Ovary (tissue), 10 donors: ENCODE measurements at places on chromosomes 12 and 14. TPM values are rescaled to one million over a fixed set of nuclear protein-coding genes. Genes with fewer than 3 reads are reported as not detected.

- no peaks in the 10 kb centered on the region for H3K27me3 ChIP-seq
- no peaks in the 10 kb centered on the region for H3K36me3 ChIP-seq
- no peak overlapping the region for H3K4me3 ChIP-seq
Observed at GRCh38 chr14:101134851-101135433, 231.4 kb upstream of the RTL1 start.

FSCB gene
- total RNA-seq, result not detected

DNA sequence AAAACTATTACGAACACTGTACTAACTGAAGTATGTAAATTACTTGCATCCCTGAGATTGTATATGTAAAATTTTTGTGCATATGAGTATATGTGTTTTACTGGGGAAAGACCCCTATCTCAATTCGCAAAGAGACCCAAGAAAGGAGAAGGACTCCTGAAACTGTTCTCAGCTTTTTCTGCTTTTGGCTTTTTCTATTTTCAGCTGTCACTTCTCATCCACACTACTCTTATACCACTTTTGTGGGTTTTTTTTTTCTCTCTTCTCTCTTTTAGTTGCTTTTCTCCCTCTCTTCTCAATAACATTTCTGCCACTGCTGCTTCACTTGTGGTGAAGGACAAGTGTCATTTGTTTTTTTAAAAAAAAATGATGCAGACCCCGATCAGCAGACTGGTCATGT lies 39.8 kb downstream of the NIN start:
- no peaks in the 10 kb centered on the region for H3K36me3 ChIP-seq
- H3K27ac ChIP-seq, result no peak overlapping the region
- H3K27me3 ChIP-seq, result no peaks in the 10 kb centered on the region
- no peak for DNase-seq
- H3K4me3 ChIP-seq, result no peak overlapping the region

- no peak overlapping the region for H3K27ac ChIP-seq
- H3K4me1 ChIP-seq, result peaks cover 1% of the 10 kb centered on the region
- no peak for DNase-seq
Observed at GRCh38 chr12:24027352-24027751, 77.9 kb upstream of the SOX5 start.

- no peak overlapping the region for H3K27ac ChIP-seq
- no peak for DNase-seq
- no peak overlapping the region for H3K4me3 ChIP-seq
- H3K27me3 ChIP-seq, result no peaks in the 10 kb centered on the region
Observed at GRCh38 chr14:97641827-97642226, 844.6 kb downstream of the VRK1 start.

PPP1R36 gene
- not detected for total RNA-seq

BIN2 gene
- total RNA-seq, result 1.4 TPM

- no peak for DNase-seq
- H3K4me3 ChIP-seq, result no peak overlapping the region
- H3K27ac ChIP-seq, result no peak overlapping the region
- H3K36me3 ChIP-seq, result no peaks in the 10 kb centered on the region
Observed at GRCh38 chr12:88725592-88726143, 145.4 kb upstream of the KITLG start.

KLRF1 gene
- 0.50 TPM for total RNA-seq

DNA sequence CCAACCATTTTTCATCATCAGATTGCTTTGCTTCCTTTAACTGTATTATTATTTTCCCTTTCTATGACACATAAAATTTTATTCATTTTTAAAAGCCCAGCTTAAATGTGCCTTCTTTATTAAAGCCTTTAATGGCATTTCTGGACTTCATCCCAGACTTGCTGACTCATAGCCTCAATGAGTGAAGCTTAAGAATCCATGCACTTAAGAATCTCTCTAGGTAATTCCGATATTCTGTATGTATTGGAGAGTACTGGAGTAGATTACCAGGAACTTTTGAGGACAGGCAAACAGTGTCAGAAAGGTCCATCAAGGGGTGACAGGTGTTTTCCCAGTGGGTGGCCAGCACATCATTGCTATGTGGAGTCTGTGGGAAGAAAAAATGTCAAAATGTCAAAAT lies 107.9 kb downstream of the PTPRQ start:
- H3K27ac ChIP-seq, result no peak overlapping the region
- H3K4me1 ChIP-seq, result no peaks in the 10 kb centered on the region
- H3K4me3 ChIP-seq, result no peak overlapping the region

CLEC12A gene
- total RNA-seq, result 0.46 TPM

DNA sequence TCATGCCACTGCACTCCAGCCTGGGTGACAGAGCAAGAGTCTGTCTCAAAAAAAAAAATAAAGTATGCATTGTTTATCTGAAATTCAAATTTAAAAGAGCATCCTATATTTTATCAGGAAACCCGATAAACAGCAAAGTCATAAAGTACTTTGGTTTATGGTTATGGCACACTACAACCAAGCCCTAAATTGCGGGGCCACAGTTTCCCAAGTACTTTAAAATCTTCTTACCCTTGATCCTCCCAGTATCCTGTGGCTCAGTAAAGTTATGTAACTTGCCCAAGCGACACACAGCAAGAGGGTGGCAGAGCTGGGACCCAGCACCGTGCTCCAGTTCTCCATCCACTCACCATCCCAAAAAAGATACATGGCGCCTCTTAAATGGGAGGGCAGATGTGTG lies 35.2 kb downstream of the KSR2 start:
- H3K4me3 ChIP-seq, result no peak overlapping the region
- H3K36me3 ChIP-seq, result no peaks in the 10 kb centered on the region
- no peak for DNase-seq

TMEM179 gene
- total RNA-seq, result not detected

C12orf42 gene
- total RNA-seq, result not detected

DNA sequence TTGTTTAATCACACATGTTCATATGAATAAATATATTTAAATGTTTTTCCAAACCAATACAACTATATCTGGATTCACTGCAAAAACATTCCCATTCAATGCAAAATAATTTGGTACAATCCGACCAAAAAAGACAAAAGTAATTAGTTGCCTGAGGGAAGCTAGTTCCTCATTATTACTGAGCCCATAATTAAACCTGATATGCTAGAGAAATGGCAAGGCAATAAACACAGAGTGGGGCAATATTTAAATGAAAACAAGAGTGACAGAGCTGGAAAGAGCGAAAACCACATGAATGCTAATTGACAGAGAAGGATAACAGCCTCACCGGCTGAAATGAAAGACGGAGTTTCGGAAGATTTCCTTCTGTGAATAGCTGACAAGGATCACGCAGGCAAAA lies 82.6 kb downstream of the TMCC3 start:
- H3K36me3 ChIP-seq, result no peaks in the 10 kb centered on the region
- H3K27ac ChIP-seq, result no peak overlapping the region
- DNase-seq, result no peak

GRCh38 chr12:85956081-85956480 lies 82.0 kb downstream of the NTS start:
- H3K4me1 ChIP-seq, result no peaks in the 10 kb centered on the region
- no peak overlapping the region for H3K27ac ChIP-seq
- H3K4me3 ChIP-seq, result no peak overlapping the region
- no peaks in the 10 kb centered on the region for H3K36me3 ChIP-seq

KRT3 gene
- not detected for total RNA-seq

DNA sequence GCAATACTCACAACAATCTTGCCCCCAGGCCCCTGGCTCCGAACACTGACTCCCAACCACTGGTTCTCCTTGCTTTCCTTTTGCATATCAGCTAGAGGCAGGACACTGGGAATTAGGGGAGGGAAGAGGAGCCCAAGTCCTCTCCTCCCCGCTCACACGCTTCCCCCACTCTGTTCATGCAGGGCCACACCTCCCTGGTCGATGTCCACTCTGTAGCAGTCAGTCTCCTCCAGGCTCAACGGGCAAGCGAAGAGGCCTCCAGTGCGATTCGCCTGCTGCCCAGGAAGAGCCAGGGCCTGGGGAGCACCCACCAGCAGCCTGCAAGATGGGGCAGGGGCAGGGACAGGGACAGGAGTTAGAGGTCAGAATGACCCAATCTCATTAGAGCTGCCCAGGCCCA lies 4.8 kb downstream of the ITGA7 start:
- H3K4me1 ChIP-seq, result peaks cover 5% of the 10 kb centered on the region
- H3K27ac ChIP-seq, result no peak overlapping the region
- no peak overlapping the region for H3K4me3 ChIP-seq
- H3K27me3 ChIP-seq, result no peaks in the 10 kb centered on the region

DNA sequence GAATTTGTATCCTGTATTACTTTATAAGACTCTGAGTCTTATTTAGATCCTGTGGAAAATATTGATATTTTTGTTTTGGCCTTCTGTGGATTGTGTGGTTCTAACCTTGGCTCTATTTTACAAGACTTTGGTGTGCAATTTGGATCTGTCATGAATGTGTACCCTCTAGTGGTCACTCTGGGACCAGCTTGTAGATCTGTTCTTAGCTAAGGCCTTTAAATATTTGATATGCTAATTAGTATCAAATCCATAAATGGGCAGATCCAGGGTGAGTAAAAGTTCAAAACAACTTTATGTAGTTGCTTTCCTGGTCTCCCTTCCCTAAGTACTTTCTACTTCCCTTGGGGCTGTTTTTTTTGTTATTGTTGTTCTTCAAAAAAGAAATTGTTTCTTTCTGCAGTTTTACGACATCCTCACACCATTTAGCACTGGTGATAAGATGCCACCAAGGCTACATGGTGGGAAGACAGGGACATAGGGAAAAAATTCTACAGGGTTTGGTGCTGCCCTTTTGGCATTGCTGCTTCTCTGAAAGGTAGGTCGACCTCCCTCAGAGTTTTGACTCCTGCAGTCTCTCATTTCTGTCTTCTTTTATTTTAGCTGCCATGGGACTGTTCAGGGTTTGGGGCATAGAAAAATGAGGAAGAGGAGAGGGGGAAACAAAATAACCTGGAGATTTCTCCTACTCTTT lies 238.5 kb downstream of the GPHN start:
- no peak overlapping the region for H3K27ac ChIP-seq
- H3K27me3 ChIP-seq, result no peaks in the 10 kb centered on the region
- DNase-seq, result no peak
- no peak overlapping the region for H3K4me3 ChIP-seq
- no peaks in the 10 kb centered on the region for H3K4me1 ChIP-seq

DNA sequence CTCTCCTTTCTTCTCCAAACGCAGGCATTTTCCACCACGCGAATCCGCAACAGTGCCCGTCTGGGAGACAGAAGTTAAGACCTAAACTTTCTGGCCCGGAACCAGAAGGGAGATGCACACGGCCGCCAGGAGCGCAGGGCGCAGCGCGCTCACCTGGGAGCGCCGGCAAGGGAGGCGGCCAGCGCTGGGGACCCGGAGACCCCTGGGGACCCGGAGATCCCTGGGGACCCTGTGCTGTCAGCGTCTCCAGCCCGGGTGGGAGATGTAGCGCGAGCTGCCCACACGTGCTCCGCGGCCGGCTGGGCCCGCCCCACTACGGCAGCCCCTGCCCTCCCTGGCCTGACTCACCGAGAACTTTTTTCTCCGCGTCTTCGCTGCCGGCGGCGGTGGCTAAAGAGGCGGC lies 620 bp downstream of the YBX3 start:
- H3K27ac ChIP-seq, result peak overlapping the region; percentile 100
- peak overlapping the region; percentile 93 for H3K4me3 ChIP-seq
- peak; percentile 76 for DNase-seq
- no peaks in the 10 kb centered on the region for H3K36me3 ChIP-seq

- H3K4me3 ChIP-seq, result no peak overlapping the region
- DNase-seq, result peak; percentile 22
- H3K4me1 ChIP-seq, result no peaks in the 10 kb centered on the region
- H3K27me3 ChIP-seq, result no peaks in the 10 kb centered on the region
- H3K27ac ChIP-seq, result no peak overlapping the region
Observed at GRCh38 chr12:128259556-128260070, 7.4 kb upstream of the TMEM132C start.

LRRC43 gene
- not detected for total RNA-seq

DNA sequence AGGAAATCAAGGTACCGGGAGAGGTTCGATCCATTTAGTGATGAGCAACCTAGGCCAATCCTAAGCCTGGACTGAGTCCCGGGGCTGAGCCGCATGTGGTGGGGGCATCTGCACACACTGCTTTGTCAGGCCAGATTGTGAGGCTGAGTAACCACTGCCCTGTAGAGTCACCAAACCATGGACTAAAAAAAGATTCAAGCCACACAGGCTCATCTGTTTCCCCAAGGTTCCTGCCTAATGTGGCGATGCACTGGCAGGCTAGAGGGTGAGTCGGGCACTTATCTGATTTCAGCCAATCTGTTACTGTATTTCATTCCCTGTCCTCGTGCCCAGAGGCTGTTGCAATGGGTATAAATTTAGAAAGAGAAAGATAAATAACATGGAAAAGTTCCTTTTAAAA lies 140.8 kb downstream of the TTC7B start:
- no peaks in the 10 kb centered on the region for H3K36me3 ChIP-seq
- H3K27ac ChIP-seq, result no peak overlapping the region
- H3K4me1 ChIP-seq, result no peaks in the 10 kb centered on the region
- no peaks in the 10 kb centered on the region for H3K27me3 ChIP-seq
- no peak for DNase-seq

DNA sequence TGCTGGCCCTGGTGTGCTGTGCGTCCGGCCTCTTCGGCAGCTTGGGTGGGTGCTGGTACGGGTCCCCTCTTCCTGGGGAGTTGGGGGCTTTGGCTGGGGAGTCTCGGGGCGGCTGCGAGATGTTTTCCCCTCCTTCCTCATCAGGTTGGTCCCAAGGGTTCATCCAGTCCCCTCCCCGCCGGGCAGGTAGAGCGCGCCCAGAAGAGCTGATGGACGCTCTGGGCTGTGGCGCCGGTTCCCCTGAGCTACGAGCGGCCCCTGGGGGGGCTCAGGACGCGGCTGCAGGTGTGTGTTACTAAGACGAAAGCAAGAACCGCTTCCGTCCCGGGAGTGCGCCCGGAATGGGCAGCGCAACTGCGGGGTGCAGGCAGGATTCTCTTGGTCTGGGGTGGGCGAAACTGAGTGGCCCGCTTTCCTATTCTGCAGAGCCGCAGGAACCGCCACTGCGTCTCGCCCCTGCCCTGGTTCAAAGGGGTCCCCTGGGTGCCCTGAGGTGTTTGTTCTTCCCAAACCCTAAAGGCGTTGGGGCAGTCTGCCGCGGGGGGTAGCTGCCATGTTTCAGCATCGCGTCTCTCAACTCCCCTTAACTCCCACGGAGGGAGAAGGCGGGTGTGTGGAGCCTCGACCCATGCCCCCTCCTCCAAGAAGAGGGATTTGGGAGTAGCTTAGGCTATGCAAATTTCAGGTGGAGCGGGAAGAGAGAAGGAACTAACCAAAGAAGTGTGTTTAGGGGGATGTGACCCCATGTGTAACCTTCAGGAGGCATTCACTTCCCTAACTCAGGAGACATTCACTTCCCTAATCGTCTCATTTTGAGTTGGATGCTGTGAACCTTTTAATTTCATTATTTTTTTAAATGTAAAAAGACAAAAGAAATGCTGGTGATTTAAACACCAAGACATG lies 1.2 kb downstream of the SLC24A4 start:
- H3K27me3 ChIP-seq, result no peaks in the 10 kb centered on the region
- no peaks in the 10 kb centered on the region for H3K36me3 ChIP-seq
- H3K4me1 ChIP-seq, result no peaks in the 10 kb centered on the region
- no peak for DNase-seq
- H3K4me3 ChIP-seq, result no peak overlapping the region
- H3K27ac ChIP-seq, result no peak overlapping the region

KLC1 gene
- 149 TPM for total RNA-seq

- H3K4me1 ChIP-seq, result no peaks in the 10 kb centered on the region
- no peaks in the 10 kb centered on the region for H3K27me3 ChIP-seq
- H3K4me3 ChIP-seq, result no peak overlapping the region
- H3K27ac ChIP-seq, result no peak overlapping the region
Observed at GRCh38 chr12:22529281-22530060, 14.9 kb downstream of the C2CD5 start.
